Muscle of back (tissue), 13 donors: ENCODE measurements at places on chromosomes 2 and 18. TPM values are rescaled to one million over a fixed set of nuclear protein-coding genes. Genes with fewer than 3 reads are reported as not detected.

PROM2 gene
- polyA plus RNA-seq, result 0.54 TPM

MDH1B gene
- 0.46 TPM for polyA plus RNA-seq

TUBB8B gene
- not detected for polyA plus RNA-seq

MYO3B gene
- polyA plus RNA-seq, result 0.54 TPM

PIEZO2 gene
- polyA plus RNA-seq, result 29.7 TPM

ALPI gene
- polyA plus RNA-seq, result not detected

VAMP5 gene
- 33.9 TPM for polyA plus RNA-seq

INPP4A gene
- polyA plus RNA-seq, result 10.0 TPM

AGXT gene
- polyA plus RNA-seq, result not detected

CDK5R2 gene
- polyA plus RNA-seq, result not detected

SERPINB13 gene
- not detected for polyA plus RNA-seq

MDH1 gene
- 424 TPM for polyA plus RNA-seq

QPCT gene
- 7.4 TPM for polyA plus RNA-seq

ACTG2 gene
- 10.8 TPM for polyA plus RNA-seq

CABLES1 gene
- polyA plus RNA-seq, result 8.7 TPM

DNA sequence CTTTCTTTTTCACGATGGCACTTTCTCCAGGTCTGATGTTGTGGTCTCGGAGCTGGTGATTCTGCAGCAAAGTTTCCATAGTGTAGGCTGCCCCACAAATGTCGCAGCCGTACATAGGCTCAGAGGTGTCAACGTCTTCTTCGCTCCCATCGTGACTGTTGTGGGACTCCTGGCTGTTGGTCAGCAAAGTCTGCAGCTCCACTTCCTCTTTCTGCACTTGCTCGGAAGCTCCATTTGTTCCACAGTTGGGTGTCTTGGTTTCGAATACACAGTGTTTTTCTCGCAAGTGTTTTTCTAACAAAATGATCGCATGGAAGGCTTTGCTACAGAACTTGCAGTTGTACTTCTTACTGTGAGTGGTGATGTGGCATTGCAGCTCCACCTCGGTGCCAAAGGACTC, 126.8 kb downstream of the ZNF521 start:
- DNase-seq, result no peak

GRCh38 chr2:7203056-7203467, 285.9 kb downstream of the RNF144A start:
- peak; percentile 73 for DNase-seq

DNA sequence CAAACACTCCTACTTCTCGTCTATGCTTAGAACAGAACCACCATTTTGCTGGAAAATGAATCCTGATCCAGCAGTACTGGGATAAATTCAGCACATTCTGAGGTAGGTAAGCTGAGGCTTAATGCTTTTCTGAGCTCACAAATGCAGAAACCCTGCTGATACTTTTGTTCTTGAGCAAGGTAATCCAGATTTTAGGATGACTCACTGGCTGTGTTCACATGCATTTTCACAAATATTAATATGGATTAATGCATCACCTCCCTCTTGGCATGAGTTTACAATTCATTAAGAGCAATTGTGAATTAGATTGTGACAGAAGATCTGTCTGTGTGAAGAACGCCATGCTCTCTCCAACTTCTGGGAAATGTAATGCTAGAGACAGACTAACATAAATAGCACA, 42.2 kb downstream of the RAD51AP2 start:
- DNase-seq, result no peak

DNA sequence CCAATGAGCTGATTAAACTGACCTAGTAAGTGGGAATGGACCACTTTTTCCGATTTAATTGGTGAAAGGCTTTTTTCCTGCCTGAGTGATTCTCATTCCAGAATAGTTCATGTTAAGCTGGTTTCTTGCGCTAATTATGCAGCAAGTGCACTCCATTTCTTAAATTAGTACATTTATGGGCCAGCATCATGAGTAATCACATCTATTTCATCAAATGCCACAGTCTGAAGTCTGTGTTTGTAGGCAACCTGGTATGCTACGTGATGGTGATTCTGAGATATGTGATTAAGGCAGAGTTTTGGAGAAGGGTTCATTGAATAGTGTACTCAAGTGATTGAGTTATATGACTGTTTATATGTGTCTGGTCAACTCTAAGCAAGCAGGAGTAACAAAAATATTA, 128.0 kb upstream of the BOD1L2 start:
- DNase-seq, result no peak

- no peak for DNase-seq
Observed at GRCh38 chr2:238106698-238107524, 6.8 kb downstream of the ESPNL start.

DNA sequence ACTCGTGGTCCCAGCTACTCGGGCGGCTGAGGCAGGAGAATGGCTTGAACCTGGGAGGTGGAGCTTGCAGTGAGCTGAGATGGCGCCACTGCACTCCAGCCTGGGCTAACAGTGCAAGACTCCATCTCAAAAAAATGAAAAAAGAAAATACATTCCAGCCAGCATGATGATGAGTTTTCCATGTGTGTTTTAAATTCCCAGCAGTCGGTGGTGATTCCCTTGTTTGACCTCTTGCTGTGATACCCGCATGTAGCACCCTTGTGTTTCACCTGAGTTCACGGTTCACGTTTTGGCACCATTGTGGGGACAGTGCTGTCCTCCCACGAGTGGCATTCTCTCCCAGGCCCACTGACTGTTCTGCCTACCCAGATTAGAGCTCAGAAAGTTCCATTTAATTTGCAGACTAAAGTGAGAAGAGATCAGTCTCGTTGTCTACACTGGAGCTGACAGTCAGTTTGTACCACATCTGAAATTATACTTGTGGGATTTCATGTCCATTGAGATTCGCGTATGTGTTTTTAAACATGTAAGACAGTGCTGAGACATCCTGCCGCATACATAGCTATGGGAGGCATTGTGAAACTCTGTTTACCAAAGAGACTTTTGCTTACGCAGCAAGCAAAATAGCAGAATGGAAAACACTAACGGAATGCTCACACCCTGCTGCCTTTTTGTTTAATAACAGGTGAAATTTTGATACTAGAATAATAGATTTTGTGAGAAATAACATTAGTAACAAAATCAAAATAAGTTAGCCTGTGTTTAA, 157.1 kb downstream of the GBX2 start:
- DNase-seq, result no peak

- DNase-seq, result no peak
Observed at GRCh38 chr2:113795405-113795920, 39.0 kb upstream of the SLC35F5 start.

DNA sequence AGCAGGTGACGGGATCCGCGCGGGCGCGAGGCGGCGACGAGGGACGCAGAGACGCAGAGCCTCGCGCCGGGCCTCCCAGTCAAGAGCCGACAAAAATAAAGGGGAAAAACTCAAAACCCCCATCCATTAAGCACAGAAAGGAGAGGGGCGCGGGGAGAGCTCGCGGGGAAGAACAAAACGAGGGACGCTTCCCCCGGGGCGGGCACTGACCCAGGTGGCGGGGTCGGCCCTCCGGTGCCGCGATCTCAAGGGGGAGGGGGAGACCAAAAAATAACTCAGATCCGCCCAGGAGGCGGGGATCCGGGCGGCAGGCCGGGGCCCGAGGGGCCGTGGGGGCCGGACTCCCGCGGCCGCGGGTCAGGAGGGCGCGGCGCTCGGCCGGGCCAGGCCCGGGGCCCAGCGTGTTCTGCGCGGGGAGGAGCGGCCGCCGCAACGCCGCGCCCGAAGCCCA, 597 bp downstream of the RNF103 start:
- DNase-seq, result peak; percentile 75

DNA sequence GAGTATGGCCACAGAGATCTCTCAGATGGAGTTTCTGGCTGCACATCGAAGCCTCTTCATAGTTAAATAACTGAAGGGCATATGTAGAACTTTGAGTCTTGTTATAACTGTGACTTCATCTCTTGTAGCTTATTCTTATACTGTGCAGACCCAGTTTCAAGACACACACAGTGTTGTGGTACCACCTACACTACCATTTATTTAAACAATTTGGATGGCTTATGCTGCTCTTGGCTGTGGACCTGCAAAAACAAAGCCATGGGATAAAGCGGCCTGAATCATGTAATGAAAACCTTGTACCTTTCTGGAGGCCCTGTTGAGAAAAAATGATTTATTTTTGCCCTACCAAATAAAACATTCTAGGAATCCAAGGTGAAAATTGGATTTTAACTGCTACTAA, 262.8 kb upstream of the RASGRP3 start:
- DNase-seq, result no peak

- DNase-seq, result no peak
Observed at GRCh38 chr2:209076151-209076550, 347.7 kb upstream of the MAP2 start.

GRCh38 chr18:1505856-1506255, 601.2 kb downstream of the ADCYAP1 start:
- no peak for DNase-seq

GRCh38 chr2:215881582-215881981, 131.8 kb downstream of the MREG start:
- no peak for DNase-seq

DNA sequence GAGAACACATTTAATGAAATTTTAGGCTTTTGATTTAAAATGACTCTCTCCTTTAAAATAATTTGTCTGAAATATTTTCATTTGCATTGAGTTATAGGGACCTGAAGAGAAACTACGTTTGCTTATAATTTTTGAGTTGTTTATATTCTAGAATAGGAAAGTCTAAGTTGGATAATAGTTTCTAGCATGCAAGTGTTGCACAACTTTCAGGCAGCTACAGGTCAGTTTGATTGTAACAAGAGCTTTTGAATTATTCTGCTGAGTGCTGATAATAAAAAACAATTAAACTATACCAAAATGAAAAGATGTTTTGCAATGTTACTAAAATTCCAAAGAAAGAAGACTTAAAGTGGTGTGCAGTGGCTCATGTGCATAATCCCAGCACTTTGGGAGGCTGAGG, 71.0 kb downstream of the PDE1A start:
- no peak for DNase-seq

GRCh38 chr2:222483513-222484039, 59.2 kb downstream of the SGPP2 start:
- no peak for DNase-seq

- no peak for DNase-seq
Observed at GRCh38 chr2:54880428-54880827, 157.0 kb downstream of the EML6 start.

DNA sequence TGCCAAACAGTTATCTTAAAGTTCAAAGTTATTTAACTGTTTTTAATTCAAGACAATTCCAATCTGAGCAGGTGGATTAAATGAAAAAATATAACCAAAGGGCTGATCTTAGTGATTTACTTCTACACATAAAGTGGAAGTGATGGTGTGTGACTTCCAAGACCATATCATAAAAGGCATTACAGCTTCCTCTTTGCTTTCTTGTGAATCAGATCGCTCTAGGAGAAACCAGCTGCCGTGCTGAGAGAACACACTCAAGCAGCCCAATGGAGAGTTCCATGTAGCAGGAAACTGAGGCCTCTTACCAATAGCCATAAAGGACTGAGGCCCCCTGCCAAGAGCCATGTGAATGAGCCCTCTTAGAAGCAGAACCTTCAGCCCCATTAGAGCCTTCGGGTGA, 197.4 kb downstream of the NBAS start:
- no peak for DNase-seq

- no peak for DNase-seq
Observed at GRCh38 chr2:44825702-44826101, 115.8 kb upstream of the SIX3 start.

DNA sequence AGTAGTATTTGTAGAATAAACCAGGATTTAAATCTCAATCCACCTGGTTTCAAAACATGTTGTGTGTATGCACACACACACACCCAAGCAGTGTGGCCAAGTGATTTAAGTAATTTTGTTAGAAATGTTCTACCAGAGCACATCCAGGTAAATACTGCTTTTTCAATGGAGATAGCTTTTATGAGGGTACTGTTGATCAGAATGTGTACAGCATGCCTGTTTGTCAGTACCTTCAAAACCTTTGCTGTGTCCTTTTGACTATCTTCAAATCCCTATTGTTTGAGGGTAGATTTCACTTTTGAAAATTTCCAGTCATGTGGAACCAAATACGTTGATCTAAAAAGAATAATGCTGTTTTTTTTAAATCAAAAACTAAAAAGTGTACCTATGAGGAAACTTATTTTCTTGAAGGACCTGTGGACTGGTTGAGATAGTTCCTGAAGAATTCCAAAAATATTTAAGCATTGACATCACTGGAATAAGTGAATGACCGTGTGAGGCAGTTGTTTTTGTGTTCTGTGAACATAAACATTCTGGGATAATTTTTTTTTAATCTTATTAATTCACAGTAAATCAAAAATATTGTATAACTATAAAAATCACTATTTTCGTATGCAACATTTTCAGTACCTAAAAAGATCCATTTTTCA, 70.9 kb downstream of the PTRHD1 start:
- DNase-seq, result no peak
